ENCODE measurements at places on chromosomes 3 and 15.

DNA sequence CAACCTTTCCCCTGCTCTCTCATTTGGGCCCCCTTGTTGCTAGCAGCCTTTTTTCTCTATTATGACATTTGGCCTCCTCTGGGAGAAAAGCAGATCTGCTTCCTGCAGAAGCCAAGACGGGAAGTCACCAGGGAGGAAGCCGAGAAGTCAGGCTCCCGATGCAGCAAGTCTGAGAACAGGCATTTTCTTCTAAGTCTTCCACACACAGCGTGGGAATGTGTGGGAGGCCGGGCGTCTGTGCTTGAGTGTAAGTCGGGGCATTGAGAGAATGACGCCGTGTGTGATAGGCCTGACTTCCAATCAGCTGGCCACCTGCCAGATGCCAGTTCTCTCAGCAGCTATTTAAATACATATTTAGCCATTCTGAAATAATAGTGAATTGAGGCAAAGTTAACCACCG is 75.8 kb upstream of the FAM98B start:
- ATAC-seq, result no peak

- ATAC-seq, result no peak
These were observed 42.9 kb downstream of the EAF1 start for GRCh38 chr3:15470261-15470660.

GRCh38 chr3:186472456-186473008 is 71.6 kb downstream of the CRYGS start:
- peak; percentile 62 for ATAC-seq

GRCh38 chr3:121942116-121942786 is 48.0 kb downstream of the SLC15A2 start:
- ATAC-seq, result no peak

DNA sequence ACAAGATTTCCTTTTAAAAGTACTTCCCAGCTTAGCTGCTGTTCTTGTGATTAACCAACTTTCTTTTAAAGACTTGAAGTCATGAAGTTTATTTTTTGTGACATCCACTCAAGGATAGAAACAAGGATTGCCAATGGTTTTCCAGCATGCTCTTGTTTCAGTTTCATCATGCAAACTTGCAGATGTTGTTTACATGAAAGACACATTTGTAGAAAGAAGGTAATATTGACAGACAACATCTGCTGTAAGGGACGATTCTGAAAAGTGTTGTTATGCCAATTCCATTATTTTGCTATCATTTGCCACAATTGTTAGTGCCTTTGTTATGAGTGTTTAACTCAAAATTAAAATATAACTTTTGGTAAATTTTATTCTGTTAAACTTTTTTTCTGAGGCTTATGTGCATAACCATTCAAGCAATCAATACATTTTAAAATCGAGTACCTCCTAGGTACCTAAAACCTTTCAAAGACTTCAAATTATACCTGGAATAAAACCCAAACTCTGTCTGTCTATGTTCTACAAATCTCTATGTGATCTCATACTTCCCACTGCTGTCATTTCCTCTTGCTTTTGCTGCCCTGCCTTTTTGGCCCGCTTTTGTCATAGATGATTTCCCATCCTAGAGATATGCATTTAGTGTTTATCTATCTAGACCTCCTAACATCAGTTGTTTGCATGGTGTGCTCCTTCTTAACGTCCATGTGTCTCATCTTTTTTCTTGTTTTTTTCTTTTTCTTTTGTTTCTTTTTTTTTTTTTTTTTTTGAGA is 630.4 kb downstream of the NR2F2 start:
- no peak for ATAC-seq

DNA sequence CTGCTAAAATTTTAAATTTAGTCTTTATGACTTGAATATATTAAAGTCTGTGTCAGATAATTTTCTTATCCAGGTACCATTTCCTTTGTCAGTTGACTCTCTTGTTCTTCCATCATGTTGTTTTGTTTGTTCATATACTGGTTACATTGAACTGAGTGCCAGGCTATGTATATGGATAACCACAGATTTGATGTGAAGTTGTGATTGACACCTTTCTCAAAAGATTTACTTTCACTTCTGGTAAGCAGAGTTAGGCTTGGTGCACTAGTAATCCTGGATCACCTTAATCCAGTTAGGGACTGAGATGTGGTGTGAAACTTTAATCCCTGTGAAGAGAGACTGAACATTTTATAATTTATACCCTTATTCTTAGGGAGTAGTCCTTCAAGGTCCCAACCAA is 99.4 kb downstream of the ADAM10 start:
- ATAC-seq, result no peak

DNA sequence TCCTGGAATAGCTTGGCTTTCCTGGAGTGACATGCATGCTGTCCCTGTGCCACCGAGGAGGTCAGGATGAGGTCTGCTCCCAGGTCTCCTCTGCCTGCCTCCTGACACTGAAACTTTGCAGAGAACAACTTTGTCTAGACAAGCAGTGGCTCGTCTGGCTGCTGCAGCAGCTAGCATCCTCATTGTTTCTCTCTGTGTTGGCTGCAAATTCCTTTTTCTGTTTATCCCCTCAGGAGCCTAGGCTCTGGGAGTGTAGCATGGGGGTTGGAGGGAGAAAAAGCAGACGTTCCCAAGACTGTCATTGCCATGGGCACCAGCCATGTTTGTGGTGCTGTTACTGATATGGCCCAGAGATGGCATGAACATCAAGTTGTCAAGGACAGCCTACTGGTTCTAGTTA is 208.7 kb upstream of the LRIG1 start:
- no peak for ATAC-seq

DNA sequence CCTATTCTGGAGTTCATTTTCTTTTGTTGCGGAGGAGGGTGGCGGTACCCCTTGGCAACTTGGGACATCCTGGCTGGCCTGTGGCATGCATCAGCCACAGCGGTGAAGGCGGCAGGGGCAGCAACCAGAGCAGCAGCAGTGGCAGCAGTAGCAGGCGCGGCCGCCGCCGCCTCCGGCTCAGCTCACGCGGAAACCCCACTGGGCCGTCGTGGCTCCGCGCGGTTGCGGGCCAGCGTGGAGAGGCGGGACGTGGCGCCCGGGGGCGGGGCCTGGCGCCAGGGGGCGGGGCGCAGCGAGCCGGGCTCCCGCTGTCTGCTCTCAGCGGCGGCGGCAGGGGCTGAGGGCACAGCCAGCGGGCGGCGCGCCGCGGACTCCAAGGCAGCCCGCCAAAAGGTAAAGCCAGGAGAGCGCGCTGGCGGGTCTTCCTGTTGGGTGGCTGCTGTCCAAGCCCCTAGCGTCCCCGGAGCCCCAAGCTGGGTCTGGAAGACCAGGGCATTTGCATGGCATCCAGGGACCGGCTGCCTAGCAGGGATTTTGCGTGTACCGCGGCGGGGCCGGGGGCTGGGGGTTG is 334.4 kb upstream of the THRB start:
- no peak for ATAC-seq

DNA sequence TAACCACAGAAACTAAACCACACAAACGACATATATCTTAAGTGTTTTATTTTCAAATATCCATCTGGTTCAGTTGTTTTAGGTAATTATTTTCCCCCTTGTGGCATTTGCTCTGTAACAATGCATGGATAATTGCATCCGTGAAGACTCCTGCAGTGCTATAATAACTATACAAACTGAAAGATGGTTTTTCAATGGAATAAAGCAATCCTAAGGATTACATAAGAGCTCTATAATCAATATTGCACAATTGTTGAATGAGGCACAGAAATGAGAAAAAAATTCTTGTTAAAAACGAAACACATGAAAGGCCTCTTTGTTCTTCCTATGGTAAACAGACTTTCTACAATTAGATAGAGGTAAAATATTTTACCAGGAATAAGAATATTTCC is 446.0 kb upstream of the EPHA3 start:
- no peak for ATAC-seq

GRCh38 chr3:8489278-8489792 is 12.3 kb upstream of the LMCD1 start:
- ATAC-seq, result no peak

DNA sequence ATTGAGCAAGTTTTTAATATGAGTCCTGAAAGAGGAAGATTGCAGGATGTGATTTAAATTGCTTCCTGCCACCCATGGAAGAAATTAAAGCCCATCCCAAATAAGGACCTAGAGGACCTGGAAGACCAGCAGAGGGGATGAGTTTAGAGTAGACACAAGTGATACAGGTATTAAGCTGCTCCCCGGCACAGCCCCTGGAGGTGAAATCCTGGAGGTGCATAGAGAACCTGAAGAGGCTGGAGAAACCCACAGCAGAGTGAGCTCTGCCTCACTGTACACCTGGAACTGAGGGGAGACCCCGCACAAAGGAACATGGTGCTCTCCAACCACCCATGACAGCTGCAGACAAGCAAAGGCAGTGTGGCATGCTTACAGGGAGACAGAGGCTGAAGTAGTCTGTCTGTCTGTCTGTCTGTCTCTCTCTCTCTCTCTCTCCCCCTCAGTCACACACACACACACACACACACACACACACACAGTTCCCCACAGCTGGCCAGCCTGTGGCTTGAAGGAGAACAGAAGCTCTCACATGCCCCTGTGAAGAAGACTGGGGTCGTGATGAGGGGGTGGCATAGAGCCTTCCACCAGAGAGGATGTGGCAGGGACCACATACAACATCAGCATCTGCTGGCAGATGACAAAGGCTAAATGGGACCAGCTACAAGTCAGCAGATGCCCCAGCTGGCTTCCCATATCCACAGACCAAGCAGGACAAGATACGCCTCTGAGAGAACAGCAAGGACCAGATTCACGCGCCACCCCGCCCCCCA is 38.1 kb downstream of the FSIP1 start:
- ATAC-seq, result no peak

DNA sequence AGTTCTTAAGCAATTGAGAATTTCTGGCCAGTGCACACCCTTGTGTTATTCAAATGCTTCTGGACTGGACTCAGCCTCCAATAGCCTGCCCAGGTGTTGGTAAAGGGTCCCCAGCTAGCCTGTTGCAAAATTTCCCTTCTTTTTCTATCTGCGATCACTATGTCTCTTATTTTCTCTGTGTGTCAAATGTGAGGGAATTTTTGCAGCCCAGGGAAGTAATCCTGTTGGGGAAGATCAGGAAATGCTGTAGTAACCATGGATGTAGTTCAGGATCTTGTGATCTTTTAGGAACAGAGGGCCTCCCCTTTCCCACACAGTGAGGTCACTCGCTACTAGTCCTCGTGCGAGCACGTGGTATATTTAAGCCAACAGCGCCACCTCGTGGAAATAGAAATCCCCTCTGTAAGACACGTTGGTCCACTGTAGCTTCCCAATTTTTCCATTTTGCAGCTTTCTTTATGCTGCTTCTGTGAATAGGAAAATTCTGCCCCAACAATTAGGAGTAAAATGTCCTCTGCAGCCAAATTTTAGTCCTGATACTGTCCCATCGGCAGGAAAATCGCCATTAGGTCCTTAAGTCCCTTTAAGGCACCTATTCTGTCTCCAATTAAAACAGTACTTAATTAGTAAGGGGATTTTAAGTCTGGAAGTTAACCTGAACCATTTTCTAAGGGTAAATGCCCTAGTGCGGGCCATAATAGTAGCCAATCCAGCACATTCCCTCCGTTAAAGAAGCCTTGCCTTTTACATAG is 4.0 kb upstream of the SMCO1 start:
- ATAC-seq, result peak; percentile 91

DNA sequence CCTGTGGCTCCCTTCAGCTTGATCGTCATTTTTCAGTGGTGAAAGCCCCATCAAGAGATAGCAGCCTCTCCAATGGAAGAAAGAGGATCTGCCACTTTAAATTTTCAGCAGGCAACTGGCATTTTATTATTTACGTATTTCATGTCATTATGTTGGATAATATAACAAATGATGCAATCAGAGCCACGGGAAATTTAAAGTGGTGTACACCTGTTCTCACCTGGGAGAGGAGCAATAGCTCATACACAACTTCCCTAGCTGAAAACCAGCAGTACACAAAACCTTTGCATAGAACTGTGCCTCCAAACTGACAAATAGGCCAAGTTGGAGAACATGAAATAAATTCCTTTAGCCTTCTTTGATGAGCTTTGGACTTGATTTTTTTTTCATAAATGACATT is 136.9 kb downstream of the SATB1 start:
- no peak for ATAC-seq

GRCh38 chr15:78353093-78353492 is 12.9 kb downstream of the CRABP1 start:
- ATAC-seq, result peak; percentile 46

- ATAC-seq, result peak; percentile 55
These were observed 610 bp downstream of the ARID3B start for GRCh38 chr15:74541494-74542165.

GRCh38 chr15:65082303-65082953 is 5.9 kb downstream of the KBTBD13 start:
- peak; percentile 58 for ATAC-seq

Data from activated T-helper 17 cell treated with anti-CD3 and anti-CD28 coated beads, Interleukin-2, amount 50 U/mL, for 72 hours (primary cell).